ENCODE measurements at places on chromosomes 16 and 17. TPM values are rescaled to one million over a fixed set of nuclear protein-coding genes. Genes with fewer than 3 reads are reported as not detected.

DNA sequence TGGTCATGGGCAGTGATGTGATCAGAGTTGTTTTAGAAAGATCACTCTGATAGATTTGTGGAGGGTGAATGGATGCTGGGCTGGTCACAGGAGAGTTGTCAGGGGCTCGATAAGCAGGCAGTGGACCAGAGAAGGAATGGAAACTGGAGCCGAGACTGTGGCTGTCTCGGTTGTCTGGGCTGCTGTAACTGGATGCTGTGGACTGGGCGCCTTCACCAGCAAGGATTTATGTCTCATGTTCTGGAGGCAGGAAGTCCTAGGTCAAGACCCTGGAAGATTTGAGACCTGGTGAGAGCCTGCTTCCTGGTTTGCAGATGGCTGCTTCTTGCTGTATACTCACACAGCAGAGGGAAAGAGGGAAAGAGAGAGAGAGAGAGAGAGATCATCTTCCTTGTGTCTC, 203.6 kb downstream of the HS3ST4 start:
- no peak for DNase-seq

- DNase-seq, result no peak
Observed at GRCh38 chr17:59542960-59543635, 22.3 kb upstream of the DHX40 start.

DNA sequence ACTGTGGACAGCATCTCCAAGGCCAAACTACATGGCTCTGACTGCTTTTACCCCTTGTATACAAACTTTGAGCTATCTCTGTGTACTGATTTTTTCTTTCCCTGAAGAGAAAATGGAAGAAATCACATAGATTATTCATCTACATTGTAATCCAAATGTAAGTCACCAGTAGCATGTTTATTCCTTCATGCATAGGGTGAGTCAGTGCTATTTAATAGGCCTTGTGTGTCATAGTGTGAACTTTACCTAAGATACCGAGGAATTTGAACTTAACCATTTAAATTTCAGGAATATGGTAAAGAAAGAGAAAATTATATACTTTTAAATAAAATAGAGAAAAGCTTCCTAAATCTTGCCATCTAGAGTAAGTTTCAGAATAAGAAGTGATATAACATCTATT, 16.5 kb downstream of the PHKB start:
- DNase-seq, result no peak

DNA sequence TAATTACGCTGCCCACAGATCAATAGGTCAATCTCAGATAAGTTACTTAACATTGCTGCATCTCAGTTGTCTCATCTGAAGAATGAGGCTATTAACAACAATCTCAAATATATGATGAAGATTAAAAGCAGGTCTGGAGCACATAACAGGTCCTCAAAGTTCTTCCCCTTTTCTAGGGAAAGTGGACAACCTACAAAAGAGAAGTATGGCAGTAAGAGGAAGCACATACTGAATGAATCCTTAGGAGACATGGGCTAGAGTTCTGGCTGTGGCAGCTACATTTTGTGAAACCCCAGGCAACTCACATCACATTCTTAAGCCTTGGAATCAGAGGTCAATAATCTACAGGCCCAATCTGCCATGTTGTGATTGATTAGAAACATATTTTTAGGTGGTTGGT, 180.6 kb downstream of the PCTP start:
- DNase-seq, result no peak

- peak; percentile 68 for DNase-seq
Observed at GRCh38 chr17:29292071-29292991, 1.6 kb downstream of the NUFIP2 start.

DNA sequence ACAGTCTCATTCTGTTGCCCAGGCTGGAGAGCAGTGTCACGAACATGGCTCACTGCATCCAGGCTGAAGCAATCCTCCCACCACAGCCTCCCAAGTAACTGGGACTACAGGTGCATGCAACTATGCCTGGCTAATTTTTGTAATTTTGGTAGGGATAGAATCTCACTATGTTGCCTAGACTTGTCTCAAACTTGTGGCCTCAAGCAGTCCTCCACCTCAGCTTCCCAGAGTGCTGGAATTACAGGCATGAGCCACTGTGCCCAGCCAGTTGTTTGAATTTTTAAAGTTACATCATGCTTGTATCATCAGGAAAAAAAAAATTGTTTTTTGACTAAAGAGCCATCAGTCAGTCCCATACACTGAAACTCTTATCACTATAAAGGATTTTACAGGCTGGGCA, 17.1 kb upstream of the VPS4A start:
- DNase-seq, result no peak

GRCh38 chr17:58272367-58273280, 8.1 kb downstream of the MPO start:
- no peak for DNase-seq

DNA sequence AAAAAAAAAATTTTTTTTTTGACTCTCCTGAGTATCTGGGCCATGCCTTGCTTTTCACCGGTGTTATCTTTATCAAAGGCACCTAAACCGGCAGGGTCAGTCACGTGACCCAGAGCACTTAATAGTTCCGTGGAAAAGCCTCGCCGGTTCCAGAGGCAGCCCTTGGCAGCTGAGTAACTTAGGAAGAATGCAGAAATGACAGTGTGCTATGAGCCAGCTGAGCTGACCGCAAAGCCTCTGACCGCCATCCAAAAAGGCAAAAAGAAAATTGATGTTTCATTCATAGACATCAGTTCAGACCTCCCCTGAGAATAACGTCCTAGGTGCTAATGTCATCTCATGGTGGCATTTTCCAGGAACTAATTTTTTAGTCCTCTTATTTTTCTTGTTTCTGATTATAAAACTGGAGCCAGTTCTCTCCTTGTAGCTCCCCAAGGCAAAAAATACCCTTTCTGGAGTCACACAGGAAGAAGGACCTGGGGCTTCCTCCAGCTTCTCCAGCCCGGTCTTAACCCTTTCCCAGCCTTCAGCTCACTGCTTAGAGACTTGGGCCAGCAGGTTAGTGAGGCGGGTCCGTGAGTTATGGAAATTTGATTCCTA, 122.6 kb downstream of the SOCS1 start:
- DNase-seq, result peak; percentile 89

- no peak for DNase-seq
Observed at GRCh38 chr16:23537390-23537789, 19.8 kb downstream of the EARS2 start.

DNA sequence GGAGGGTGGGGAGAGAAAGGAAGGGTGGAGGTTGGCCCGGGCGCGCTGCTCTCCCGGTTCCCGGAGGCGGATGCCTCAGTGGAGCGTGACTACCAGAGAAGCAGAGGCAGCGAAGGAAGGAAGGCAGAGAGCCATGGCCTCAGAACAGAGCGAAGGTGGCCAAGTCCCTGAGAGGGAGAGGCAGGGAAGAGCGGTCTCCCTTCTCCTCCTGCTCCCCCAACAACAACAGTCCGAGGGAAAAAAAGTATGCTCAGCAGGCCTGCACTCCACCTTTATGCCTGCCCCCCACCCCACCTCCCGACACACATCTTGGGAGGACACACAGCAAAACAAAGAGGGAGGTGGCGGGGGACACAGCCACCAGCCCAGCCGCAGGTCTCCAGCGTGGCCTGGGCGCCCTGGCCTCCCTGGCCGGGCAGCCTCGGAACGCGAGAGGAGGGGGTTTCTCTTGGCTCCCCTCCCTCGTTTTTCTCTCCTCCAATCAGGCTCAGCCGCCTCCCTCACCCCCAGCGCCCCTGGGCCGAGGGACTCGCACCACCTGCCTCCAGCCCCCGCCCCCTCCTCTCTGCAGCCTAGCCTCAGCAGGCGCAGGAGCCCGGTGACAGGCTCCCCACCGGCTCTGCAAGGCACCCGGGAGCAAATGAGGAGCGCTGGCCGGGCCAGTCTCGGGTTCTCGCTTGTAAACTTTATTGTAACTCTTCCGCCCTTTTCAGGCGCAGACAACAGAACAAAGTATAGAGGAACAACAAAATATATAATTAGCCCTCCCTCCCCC, 1.1 kb upstream of the HOXB7 start:
- DNase-seq, result peak; percentile 73

DNA sequence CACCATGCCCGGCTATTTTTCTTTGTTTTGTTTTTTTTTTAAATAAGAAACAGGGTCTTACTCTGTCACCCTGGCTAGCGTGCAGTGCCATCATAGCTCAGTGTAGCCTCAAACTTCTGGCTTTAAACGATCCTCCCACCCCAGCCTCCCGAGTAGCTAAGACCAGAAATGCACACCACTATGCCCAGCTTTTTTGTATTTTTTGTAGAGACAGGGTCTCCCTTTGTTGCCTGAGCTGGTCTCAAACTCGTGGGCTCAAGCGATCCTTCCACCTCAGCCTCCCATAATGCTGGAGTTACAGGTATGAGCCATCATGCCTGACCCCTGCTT, 59.7 kb downstream of the WWP2 start:
- no peak for DNase-seq

DNA sequence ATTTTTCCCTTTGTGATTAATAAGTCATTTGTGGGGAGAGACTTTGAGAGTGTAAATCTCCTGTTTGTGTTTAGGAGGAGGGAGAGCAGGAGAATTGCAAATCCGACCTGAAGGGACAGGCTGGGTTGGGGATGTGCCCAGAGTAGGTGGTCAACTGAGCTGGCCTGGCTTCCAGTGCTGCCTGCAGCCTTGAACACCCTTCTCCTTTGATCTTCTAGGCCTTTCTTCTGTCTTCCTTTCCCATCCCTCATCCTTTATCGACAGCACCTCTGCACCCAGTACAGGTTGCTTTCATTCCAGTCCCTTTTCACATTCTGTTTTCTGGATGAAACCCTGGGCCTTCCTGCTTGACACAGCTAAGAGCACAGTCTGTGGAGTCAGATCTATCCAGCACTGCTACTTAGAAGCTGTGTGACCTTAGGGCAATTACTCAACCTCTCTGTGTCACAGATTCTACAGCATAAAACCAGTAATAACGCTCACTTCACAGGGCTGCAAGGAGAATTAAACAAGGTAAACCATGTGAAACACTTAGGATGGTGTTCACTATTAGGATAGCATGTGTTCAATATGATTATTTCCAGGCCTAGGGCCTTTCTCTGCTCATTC, 1.0 kb upstream of the CSNK2A2 start:
- DNase-seq, result no peak

- no peak for DNase-seq
Observed at GRCh38 chr16:77721752-77722308, 484 bp upstream of the NUDT7 start.

GRCh38 chr17:17151055-17151454, 55.1 kb downstream of the PLD6 start:
- DNase-seq, result no peak

GRCh38 chr17:73285603-73285908, 23.9 kb upstream of the CPSF4L start:
- no peak for DNase-seq

GRCh38 chr17:9054126-9054975, 33.0 kb downstream of the NTN1 start:
- DNase-seq, result no peak

GRCh38 chr16:75317101-75317522, 65.7 kb upstream of the BCAR1 start:
- DNase-seq, result no peak

GRCh38 chr17:979212-979538, 401 bp downstream of the NXN start:
- DNase-seq, result no peak

DNA sequence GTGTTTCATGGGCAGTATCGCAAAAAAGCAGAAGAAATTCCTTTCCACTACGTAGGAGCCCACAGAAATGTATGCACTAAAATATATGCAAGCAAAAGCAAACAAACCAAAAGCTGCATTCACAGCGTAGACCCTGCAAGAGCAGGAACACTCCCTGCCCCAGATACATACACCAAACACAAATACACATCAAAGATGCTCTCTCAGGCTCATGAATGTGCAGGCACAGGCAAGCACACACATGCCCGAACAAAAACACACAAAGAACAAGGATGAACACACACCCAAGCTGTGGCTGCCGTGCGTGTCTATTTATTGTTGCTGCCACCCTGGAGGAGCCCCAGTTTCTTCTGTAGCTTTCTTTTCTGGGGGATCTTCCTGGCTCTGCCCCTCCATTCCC, 1.7 kb downstream of the NUPR1 start:
- DNase-seq, result no peak

DNA sequence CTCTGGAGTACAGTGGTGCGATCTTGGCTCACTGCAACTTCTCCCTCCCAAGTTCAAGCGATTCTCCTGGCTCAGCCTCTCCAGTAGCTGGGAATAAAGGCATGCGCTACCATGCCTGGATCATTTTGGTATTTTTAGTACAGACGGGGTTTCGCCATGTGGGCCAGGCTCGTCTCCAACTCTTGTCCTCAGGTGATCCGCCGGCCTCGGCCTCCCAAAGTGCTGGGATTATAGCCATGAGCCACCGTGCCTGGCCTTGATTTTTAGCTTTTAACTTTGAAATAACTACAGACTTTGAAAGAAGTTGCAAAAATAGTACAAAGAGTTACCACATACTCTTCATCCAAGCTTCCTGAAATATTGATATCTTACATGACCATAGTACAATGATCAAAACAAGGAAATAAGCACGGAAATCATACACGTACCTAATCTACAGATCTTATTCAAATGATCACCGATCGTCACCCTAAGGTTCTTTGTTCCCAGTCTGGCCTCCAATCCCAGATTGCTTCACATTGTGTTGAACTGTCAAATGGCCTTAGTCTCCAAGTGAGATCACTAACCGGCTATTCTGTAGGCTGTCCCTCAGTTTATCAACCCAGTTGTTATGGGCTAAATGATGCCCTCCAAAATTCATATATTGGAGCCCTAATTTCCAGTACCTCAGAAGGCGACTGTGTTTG, 18.4 kb downstream of the NPIPA1 start:
- DNase-seq, result no peak

DNA sequence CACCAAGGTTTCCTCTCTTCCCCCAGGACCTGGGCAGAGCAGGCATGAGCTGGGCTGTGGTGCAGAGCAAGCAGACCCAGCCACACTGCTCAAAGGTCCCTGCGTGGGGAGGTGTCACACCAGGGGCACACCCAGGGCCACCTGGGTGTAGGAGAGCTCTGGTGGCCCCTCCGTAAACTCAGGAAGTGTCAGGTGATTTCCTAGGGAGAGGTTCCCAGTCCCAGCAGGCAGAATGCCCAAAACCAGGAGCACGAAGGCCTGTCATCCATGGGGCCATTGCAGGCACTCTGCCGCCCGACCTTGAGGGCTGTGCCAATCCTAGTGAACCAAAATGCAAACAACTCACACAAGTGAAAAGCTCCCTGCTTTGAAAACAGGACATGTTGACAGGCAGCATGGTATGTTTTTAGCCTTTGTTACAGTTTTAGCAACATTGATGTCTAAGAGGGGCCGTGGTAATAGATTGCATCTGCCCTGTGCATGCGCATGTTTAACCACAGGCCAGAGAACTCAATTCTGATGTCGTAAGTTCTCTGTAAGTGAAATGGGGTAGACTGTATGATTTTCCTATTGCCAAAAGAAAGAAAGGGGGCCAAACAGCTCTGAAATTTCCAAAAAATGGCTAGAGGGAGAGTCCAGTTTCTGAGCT, 21.3 kb downstream of the CIBAR2 start:
- no peak for DNase-seq

DNA sequence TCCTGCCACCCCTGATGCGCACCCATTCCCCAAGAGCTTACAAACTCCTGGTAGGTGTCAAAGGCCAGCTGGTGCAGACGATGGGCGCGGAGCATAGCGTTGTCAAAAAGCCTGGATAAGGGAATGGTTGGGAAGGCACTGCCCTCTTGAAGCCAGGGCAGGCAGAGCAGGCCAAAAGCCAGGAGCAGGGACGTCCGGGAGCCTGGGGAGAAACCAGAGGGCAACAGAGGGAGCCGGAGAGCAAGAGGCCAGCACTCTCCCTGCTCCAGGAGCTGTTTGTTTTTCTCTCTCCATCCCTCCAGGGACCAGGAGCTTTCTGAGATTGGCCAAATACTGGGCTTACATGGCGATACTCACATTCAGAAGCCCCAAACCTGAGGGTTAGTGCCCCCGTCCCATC, 334 bp downstream of the GH1 start:
- DNase-seq, result no peak

OGFOD3 gene
- 142 TPM for total RNA-seq

NUDT7 gene
- not detected for total RNA-seq

ACSF2 gene
- 6.3 TPM for total RNA-seq

HOXB1 gene
- not detected for total RNA-seq

NLRP1 gene
- total RNA-seq, result 20.4 TPM
